ENCODE measurements at places on chromosomes 6 and 20.

GRCh38 chr20:59042796-59043631 is 428 bp upstream of the PRELID3B start:
- peak; percentile 90 for DNase-seq

GRCh38 chr6:113654396-113654795 is 202.7 kb upstream of the MARCKS start:
- DNase-seq: peak; percentile 78

GRCh38 chr6:148999501-148999900 is 252.7 kb downstream of the UST start:
- DNase-seq: no peak

- peak; percentile 51 for DNase-seq
These were observed 59.0 kb upstream of the RNF146 start for GRCh38 chr6:127207591-127208120.

DNA sequence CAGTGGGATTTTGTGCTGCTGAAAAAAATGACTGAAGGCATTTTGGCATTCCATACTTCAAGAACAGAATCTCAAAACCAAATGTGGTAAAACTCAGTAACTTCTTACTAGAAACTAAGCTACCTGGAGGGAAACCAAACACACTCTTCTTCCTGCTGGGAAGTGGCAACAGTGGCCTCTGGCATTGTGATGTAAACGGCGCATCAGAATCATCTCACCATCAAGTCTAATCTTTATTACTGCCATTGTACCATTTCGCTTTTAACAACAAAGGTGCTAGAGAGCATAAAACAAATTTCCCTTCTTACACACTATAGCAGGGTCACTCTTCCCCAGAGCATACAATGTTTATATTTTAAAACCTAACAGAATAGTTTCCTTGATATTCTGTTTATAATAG is 101.6 kb upstream of the CEP162 start:
- DNase-seq: no peak

DNA sequence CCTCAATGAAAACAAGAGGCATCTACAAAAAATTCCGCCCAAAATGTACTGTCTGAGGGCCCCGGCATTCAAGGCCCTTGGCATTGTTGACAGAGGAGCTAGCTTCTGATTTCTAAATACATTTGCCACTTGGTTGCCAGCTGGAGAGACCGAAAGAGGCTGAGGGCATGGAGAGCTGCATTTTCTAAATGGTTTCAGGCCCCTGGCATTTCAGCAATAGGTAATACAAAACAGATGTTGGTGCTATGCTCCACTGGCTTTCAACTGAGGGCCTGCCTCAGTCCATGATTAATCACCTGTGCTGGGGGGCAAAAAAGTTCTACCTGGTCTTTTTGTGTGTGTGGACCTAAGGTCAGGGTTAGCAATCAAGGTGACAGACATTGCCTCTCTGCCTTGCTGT is 79.5 kb upstream of the ISM1 start:
- DNase-seq: peak; percentile 22

GRCh38 chr6:143449082-143449713 is 1.3 kb downstream of the ADAT2 start:
- DNase-seq: no peak

DNA sequence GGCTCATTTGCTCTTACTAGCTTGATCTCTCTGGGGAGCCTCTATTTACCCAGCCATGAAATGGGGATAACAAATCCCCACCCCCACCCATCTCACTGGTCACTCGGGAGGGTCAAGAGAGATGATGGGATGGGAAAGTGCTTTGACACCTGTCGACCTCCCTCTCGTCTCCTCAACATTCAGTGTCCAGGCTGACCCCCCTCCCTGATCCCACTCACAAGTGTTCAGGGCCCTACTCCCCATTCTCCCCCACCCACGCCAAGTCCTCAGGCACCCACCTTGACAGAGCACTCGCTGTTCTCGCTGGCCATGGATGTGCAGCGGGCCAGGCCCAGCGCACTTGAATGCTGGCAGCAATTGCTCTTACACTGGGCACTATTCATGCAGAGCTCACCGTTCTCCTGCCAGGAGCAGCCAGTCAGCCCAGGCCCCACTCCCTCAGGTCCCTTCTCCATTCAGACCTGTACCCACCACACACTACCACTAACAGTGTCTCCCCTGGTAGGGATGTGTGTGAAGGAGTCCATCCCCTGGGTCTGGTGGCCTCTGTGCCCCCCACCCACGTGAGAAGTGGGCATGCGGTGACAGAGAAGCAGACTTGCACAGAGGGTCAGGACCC is 1.6 kb downstream of the CLPS start:
- DNase-seq: no peak

- DNase-seq: peak; percentile 82
These were observed 58.5 kb upstream of the CEP85L start for GRCh38 chr6:118709859-118710350.

GRCh38 chr6:138857775-138858174 is 61.9 kb downstream of the ECT2L start:
- DNase-seq: no peak

GRCh38 chr20:41365777-41366545 is 657 bp downstream of the EMILIN3 start:
- no peak for DNase-seq

GRCh38 chr6:28965706-28966105 is 39.4 kb downstream of the ZNF311 start:
- no peak for DNase-seq

DNA sequence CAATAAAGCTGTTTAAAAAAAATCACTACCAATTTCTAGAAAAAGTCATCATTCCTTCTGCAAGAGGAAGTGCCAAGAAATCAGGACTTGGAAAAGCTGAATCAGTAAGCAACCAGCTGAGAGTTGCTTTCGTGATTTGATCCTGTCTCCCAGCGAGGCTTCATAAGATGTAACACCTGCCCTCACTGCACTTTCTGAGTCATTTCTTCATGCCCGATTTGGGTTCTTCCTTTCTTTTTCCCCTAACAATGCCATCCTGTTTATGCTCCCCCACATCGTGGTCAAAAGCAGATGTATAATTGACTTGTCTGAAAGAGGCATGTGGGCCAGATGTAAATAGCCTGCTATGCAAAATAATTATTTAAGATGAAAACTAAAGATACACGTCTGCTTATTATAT is 52.1 kb downstream of the RIPOR2 start:
- peak; percentile 56 for DNase-seq

DNA sequence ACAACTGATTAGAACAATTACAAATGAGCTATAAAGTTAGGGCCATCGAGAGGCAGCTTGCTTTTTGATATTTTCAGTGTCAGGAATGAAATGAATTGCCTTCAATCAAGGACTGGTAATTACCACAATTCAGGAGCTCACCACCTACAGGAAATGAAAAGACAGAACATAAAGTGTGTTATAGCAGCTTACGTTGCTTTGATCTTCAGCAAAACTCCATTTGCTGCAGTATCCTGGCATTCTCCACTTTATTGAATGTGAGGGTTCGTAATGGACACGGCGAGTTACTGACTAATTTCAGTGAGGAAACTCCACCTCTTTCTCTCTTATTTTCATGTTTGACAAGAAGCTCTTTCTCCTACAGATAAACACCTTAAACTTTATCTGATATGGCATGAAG is 440.0 kb upstream of the HSF2 start:
- no peak for DNase-seq

DNA sequence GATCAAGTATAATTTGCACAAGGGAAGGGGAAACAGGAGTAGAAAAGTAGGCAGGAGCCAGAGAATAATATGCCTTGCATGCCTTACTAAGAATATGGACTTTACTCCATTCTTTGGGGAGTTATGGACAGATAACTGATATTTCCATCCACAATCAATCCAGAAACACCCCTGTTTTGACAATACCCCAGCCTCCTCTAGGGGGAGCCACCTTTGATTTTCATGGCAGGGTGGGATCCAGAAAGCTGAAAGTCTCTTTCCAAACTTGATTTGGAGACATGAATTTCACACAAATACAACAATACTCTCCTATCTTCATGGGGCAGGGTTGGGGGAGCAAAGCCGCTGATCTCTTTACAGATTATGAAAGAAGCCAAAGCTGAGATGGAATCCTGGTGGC is 404.1 kb downstream of the FOXA2 start:
- DNase-seq: no peak

DNA sequence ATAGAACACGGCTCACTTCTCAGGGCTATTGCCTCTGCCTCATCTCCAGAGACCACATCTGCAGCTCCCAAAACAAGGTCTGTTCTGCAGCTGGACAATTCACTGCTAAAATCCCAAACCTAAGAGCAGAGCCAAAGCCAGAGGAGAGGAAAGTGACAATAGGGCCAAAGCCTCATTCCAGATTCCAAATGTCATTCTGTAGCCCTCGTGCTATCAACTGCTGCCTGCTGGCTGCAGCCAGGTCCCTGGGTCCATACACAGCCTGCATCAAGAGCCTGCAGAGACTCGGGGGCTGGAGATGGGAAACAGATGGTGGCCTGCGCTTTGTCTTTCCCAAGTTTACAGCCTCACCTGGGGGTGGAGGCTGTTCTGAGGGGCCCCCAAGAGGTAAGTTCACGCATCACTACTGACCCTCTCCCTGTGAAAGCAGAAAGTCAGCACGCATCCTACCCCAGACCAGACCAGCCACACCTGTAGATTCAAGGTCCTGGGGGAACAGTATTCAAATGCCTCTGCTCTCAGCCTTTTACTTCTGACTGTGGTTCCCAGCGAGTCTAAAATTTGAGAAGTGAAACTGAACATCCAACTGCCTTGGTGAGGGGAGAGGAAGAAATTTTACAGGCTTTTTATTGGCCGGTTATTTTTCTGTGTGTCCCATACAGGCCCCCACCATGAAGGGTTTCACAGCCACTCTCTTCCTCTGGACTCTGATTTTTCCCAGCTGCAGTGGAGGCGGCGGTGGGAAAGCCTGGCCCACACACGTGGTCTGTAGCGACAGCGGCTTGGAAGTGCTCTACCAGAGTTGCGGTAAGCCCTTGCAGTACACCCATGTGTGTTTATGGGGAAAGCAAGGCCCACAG is at the start of gene LY86:
Gene LY86 (plus strand): TSS at position 657 of the 860 bp plus-strand sequence. CDS start 15 bp downstream, at position 672.
- no peak for DNase-seq

- no peak for DNase-seq
These were observed 1.5 kb upstream of the MTO1 start for GRCh38 chr6:73460056-73460455.

DNA sequence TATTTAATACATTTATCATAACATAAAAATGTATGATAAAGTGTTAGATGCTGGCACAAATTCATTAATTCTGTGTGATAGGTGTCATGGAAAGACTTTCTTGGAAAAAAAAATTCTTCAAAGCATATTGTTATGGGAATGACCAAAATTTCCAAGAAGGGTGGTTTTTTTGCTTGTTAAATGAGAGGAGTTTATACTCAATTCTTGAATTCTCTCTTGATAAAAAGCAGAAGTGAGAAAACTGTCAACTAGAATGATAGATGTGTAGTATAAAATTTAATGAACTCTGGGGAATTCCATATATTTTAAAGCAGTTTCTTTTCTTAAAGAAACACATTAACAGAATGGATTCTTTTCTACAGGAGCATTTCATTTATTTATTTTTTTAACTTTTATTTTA is 62.0 kb upstream of the SNAP91 start:
- DNase-seq: no peak

DNA sequence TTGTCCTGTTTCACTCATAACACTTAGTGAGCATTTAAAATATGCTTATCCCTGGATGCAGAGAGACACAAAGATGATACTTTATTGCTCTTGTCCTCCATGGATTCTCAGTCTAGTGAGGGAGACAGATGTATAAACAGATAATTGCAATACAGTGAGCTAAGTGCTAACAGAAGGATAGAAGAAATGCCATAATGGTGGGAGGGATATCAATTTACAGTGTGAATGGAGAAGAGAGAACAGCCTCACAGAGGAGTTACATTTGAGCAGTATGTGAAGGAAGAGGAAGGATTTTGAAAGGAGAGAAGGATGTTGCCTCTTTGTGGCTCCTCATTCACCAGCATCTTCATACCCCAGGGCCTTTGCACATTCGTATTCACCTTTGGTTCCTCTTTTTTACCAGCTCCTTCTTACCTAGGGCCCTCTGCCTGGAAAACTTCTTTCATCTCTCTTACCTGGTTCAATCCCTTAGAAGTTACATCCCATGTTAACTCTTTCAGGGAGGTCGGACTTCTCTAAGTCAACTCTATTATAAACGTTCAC is 341.7 kb downstream of the PRL start:
- DNase-seq: no peak

GRCh38 chr20:37365760-37366638 is 20.1 kb downstream of the SRC start:
- DNase-seq: no peak

GRCh38 chr6:157670466-157671186 is 152.4 kb upstream of the SNX9 start:
- DNase-seq: no peak

GRCh38 chr20:24618739-24619138 is 149.3 kb downstream of the SYNDIG1 start:
- no peak for DNase-seq

- no peak for DNase-seq
These were observed 15.0 kb downstream of the RWDD1 start for GRCh38 chr6:116586276-116586675.

- no peak for DNase-seq
These were observed 128.5 kb upstream of the SYNDIG1 start for GRCh38 chr20:24340933-24341332.

- no peak for DNase-seq
These were observed 506.8 kb upstream of the CITED2 start for GRCh38 chr6:139881236-139881635.

- no peak for DNase-seq
These were observed 63.6 kb upstream of the KIF25 start for GRCh38 chr6:167933847-167934246.

DNA sequence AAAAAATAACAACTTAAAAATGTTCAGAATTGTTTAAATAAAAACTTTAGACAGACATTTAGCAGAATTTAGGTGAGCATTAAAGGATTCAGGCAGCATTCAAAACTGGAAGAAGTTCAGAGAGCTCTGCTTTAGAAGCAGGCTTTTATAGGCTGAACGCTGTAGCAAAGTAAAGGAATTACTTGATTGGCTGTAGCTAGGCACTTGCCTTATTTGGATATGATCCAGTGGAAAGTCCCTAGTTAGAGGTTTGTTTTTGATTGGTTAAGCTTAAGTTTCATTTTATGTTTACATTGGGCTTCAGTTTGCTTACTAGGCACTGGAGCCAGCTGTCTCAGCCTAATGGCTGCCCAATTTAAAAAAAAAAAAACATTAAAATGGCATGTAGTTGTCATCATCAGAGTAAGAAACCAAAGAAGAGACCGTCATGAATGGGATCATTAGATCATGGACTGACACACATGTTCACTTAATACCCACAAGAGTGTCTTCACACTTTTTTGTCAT is 65.1 kb downstream of the CBFA2T2 start:
- peak; percentile 96 for DNase-seq

- no peak for DNase-seq
These were observed 48.6 kb downstream of the ASXL1 start for GRCh38 chr20:32406701-32407100.
